ENCODE measurements at places on chromosomes 2 and 18.

GRCh38 chr18:21257386-21257785, 15.4 kb downstream of the GREB1L start:
- DNase-seq, result peak; percentile 22

DNA sequence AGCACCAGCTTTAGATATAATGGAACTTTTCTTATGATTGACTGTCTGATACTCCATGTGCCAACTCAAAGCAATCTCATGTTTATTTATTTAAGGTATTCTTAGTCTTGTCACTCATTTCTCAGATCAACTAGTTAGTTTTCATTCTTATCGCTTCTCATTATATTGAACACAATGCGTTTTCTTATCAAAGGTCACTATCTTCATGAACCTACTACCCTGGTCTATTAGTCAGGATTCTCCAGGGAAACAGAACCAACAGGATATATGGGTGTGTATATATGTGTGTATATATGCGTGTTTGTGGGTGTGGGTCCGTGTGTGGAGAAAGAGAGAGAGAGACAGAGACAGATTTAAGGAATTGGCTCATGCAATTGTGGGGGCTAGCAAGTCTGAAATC, 619.9 kb downstream of the ZEB2 start:
- no peak for DNase-seq

- DNase-seq, result peak; percentile 18
Observed at GRCh38 chr2:70789304-70790135, 923 bp downstream of the FIGLA start.

DNA sequence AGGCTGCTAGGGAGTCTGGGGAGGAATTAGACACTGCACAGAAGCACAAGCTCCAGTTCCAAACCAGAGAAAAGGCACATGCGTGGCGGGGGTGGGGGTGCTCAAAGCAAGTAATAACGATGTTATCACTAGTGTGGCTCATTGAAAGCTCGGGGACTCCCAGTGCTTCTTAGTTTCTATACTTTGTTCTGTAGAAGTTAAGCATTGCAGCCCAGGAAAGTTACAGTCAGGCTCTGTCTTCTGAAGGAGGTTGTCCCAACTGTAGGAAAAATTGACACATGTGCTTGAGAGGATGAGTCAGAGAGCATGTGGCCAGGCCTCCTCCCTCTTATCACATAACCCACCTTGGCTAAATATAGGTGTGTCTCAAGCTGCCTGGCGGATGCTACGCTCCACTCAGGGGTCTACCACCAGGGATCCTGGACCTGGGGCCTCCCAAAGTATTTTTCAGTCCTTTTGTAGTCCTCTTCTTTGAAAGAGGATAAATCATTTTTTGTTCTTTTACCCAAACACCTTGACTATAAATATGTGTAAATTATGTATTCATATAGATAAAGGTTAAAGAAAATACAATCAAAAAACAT, 3.8 kb downstream of the GALNT5 start:
- DNase-seq, result peak; percentile 54

GRCh38 chr2:144154205-144154604, 365.7 kb downstream of the ZEB2 start:
- DNase-seq, result no peak

- DNase-seq, result no peak
Observed at GRCh38 chr2:46955764-46956163, 40.2 kb upstream of the MCFD2 start.

DNA sequence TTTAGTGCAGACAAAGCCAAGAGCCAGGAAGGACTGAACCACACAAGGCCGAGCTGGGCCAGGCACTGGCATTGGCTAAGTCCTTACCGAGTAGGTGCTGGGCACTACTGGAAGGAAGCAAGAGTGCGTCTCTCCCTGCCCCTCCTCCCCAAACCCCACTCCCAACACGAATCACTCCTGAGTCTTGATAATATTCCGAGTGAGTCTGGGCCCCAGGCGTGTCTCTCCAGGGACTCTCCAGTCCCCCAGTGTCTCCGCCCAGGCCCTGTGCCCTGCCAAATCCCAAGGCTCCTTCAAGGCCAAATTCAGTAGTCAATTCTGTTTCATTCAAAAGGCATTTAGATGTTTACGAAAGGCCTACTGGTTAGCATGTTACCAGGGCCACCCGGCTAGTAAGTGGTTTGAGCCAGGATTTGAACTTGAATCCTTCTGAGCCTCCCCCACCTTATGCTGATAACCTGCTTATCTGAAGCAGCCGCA, 82.8 kb downstream of the GLI2 start:
- DNase-seq, result peak; percentile 68

DNA sequence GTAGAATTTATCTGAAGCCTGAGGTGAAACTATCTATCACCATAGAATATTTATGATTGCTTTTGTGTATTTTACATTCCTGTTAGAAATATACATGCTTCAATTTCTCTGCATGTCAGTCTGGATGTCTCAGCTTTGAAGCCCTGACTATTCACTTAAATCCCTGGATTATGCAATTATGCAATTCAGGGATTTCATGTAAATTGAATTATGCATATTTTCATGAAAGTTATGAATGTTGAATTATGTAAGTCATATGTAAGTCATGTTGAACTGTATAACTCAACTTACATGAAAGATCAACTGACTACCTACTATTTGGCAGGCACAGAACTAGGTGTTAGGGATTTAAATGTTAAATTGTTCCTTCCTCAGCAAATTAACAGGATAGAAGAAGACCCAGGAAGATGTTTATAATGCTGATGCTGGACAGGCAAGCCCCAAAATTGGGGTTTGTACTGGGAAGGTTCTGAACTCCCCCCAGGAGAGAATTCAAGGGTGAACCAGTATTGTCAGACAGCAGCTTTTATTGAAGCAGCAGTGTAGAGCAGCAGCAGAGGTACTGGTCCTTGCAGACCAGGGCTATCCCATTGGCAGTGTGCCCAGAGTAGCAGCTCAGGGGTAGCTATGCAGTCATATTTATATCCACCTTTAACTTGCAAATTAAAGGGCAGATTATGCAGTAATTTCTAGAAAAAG, 236.5 kb downstream of the ZNF804A start:
- no peak for DNase-seq

DNA sequence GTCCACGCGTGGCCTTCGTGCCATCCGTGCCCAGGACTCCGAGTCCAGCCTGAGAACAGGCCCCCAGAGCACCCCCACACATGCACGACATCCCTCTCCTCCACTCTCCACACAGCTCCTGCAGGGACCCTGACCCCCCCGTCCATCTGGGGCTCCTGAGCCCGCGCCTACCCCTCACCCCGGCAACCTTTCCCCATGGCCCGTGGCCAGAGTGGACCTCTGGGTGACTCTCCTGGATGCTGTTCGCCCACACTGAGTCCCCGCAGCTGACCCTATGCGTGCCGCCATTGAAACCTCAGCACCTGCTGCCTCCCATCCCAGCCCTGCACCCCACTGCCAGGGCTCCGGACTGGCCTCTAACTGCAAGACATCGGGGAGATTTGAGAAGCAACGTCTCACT, 132.0 kb upstream of the PXDN start:
- DNase-seq, result no peak

GRCh38 chr2:152097801-152098495, 896 bp downstream of the CACNB4 start:
- no peak for DNase-seq

GRCh38 chr2:126646026-126646425, 9.9 kb upstream of the GYPC start:
- DNase-seq, result no peak

DNA sequence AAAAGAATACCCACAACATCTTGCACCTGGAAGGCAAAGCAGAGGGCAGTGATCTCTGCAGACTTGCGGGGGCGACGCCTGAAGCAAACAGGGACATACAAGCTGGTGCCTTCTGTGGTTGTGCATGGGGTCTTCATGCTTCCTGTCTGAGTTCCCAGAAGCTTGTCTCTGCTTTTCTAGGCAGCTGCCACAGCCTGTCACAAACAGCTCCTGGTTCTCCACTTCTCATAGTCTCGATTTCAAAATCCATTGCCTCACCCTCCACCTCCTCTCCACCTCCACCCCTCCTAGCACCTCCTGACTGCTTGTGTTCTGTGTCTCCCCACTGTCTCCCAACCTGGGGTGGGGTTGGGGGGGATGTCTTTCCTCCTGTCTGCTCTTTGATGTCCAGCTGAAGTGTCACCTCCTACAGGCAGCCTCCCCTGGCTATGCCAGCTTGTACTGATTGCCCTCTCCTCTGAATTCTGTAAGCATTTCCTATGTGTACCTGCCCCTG, 1.7 kb upstream of the PROC start:
- no peak for DNase-seq
